Hepatocyte (in vitro differentiated cells): ENCODE measurements at places on chromosomes 4 and X. TPM values are rescaled to one million over a fixed set of nuclear protein-coding genes. Genes with fewer than 3 reads are reported as not detected.

GRCh38 chr4:18435781-18436180 is 414.2 kb upstream of the LCORL start:
- DNase-seq = no peak

GRCh38 chrX:31287861-31288260 is 216.0 kb upstream of the FTHL17 start:
- no peak for DNase-seq

- peak; percentile 79 for DNase-seq
These were observed 108.8 kb downstream of the SPRY1 start for GRCh38 chr4:123505095-123506010.

- DNase-seq = no peak
These were observed 134.4 kb upstream of the CPEB2 start for GRCh38 chr4:14867847-14868246.

ARHGAP6 gene
- total RNA-seq = 6.9 and 7.9 TPM in 2 replicates

LINC00632 gene
- 245 and 310 TPM in 2 replicates for total RNA-seq

CT45A10 gene
- total RNA-seq = not detected in 2 replicates

GRCh38 chrX:96776966-96777365 is 92.3 kb downstream of the DIAPH2 start:
- DNase-seq = no peak
